ENCODE measurements at places on chromosomes 12 and 14.

- DNase-seq = no peak
These were observed 9.9 kb downstream of the SAV1 start for GRCh38 chr14:50658203-50658602.

- DNase-seq = no peak
These were observed 14.3 kb upstream of the FBXL14 start for GRCh38 chr12:1608713-1609119.

DNA sequence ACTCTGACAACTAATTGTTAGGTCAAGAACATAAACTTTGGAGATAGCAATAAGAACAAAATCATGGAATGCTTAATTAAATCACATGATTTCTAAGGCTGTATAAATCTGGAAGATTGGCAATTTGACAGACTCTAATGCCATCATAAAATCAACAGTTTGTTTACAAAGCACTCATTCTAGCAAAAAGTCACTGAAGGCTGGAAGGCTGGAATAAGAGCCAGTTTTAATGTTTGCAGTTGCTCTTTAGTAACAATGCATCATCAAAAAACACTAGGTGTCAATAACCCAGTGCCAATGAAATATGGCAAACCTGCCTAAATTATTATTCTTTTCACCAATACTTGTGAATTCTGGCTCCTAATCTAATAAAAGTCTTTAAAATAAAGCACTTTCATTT, 65.0 kb downstream of the NUMB start:
- no peak for DNase-seq

DNA sequence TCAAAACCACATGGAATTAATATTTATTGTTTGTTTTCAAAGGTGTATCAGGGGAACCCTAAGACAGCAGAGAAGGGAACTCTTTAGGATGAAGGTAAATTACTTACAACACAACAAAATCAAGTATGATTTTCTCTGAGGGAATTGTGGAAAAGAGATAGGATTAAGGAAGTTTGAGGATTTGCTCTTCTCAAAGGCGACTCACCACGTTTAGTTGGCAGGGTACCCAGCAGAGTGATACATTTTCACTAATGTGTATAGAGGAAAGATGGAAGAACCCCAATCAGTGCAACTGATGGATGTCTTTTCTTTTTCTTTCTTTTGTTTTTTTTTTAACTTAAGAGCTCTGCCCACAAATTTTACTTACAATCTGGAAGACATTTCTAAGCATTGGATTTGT, 499.2 kb downstream of the CCER1 start:
- DNase-seq = no peak

DNA sequence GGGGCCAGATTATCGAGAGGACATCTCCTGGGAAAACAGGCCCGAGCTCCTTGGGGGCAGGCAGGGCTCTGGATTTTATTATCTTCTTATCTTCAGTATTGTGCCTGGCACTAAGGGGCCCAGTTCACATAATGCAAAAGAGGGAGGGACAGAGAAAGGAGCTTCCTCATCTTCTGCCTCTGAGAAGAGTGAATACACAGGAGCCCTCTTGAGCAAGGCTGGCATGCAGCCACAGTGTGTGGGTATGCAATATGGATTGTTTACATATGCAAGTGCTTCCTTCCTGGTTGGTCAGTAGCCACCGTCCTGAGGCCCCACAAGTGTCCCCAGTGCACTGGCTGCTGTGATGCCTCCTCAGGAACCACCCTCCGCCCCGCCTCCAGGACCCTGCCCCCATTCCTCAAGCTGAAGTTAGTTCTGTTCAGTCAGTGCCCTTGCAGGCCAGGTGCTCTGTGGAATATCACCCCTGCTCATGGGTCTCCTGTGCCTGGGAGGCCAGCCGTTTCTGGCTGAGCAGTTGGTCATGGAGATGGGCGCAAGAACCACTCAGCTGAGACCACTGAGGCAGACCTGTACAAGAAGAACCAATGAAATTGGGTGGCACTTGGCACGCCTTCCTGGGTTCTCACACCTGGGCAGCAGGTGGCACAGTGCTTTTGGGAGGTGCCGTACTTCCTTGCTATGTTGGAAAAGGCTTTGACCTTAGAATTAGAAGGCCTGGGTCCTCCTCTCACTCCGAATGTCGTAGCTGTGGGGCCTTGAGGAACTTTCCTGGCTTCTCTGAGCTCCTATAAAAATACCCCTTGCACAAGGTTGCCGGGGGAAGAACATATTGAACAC, 35.1 kb upstream of the ACTN1 start:
- no peak for DNase-seq

GRCh38 chr12:123078531-123079155, 72.2 kb downstream of the PITPNM2 start:
- no peak for DNase-seq

- no peak for DNase-seq
These were observed 202.1 kb upstream of the KITLG start for GRCh38 chr12:88782351-88782750.
